ENCODE measurements at places on chromosomes 2 and 18.

DNA sequence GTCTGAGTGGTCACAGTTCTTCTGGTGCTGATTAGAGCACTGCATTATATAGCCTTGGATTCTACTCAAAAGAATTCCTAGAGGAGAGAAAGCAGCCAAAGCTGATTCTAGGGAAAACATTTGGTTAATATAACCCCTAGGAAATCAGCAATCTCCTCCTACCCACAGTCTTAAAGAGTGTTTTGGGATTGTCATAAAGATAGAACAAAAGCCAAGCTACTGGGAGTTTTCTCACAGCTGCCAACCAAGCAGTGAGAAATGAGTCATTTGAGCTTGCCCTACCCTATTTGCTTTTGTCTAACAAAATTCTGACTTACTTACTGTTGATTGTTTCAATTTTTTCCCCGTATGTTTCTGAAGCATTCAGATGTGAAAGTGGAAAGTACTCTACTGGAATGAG is 469.3 kb downstream of the PLCL1 start:
- no peak for DNase-seq

GRCh38 chr2:11547912-11548497 is 14.2 kb downstream of the GREB1 start:
- no peak for DNase-seq

- DNase-seq: no peak
Observed at GRCh38 chr2:158677542-158677941, 117.6 kb upstream of the DAPL1 start.

GRCh38 chr2:29281086-29281915 is 166.1 kb downstream of the CLIP4 start:
- no peak for DNase-seq

DNA sequence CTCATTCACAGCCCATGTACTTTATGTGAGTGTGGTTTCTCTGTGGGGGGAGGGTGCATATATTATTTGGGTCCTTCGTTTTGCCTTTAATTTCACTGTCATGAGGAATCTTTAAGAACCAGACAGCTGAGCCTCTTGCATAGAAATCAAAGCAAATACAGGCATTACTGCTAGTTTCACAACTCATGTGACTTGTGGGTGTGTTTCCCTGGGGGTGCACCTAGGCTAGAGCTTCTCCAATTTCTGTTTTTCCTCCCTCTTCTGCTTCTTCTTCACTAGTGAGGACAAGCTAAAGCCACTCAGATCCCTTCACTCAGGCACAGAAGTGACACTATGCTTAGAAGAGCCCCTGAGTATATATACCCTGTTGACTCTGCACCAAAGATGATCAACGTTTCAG is 131.4 kb downstream of the ACOXL start:
- no peak for DNase-seq

DNA sequence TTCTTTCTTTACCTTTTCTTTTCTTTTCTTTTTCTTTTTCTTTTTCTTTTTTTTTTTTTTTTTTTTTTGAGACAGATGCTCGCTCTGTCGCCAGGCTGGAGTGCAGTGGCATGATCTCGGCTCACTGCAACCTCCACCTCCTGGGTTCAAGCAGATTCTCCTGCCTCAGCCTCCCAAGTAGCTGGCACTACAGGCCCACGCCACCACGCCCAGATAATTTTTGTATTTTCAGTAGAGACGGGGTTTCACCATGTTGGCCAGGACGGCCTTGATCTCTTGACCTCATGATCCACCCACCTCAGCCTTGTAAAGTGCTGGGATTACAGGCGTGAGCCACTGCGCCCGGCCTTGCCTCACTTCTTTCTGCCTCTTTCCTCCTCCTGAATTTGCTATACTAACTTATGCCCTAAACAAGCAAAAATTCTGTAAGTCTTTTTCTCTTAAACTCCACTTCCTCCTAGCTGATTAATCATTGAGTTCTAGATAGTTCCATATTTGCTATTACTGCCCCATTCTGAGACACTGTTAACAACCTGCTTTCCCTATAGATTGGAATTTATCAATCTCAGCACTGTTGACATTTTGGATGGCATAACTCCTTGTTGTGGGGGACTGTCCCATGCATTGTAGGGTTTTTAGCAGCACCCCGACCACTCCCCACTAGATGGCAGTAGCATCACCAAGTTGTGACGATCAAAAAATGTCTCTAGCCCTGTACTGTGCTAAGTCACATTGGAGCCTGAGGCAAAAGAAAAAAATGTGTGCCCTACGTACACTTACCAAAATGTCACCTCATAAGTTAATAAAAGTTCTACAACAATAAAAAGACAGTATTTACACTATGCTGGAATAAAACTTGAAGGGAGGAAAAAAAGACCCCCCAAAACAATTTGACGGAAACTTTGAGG is 16.4 kb upstream of the THADA start:
- peak; percentile 52 for DNase-seq

DNA sequence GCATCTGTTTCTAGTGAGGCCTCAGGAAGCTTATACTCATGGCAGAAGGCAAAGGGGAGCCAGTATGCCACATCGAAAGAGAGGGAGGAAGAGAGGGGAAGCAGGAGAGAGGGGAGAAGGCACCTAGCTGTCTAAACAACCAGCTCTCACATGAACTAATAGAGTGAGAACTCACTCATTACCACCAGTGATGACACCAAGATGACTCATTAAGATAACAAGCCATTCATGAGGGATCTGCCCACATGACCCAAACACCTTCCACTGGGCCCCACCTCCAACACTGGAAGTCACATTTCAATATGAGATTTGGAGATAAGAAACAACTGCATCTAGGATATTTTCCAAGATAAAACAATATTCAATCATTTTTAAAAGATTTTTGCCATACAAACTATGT is 753.9 kb upstream of the ZEB2 start:
- no peak for DNase-seq

DNA sequence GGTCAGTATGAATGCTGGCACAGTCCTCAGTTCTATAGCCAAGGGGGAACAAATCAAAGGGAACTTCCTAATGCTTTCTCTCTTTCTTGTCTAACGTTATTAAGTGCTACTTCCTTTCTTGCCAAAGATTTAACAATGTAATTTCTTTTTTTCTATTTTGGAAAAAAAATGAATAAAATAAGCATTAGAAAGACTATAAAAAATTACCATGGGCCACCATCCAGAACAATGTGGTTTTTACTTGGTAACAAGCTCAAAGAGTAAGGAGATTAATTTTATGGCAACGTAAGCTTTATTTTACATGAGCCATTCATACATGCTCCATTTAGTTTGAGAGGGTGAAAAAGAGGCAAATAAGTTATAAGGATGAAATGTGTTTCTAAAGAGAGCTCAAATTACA is 40.1 kb downstream of the SERPINE2 start:
- no peak for DNase-seq

- DNase-seq: no peak
Observed at GRCh38 chr2:38748943-38749804, 2.0 kb downstream of the SRSF7 start.

GRCh38 chr2:75428060-75428459 is 132.7 kb downstream of the EVA1A start:
- no peak for DNase-seq

GRCh38 chr2:70607121-70607561 is 53.5 kb upstream of the TGFA start:
- DNase-seq: no peak
